ENCODE measurements at places on chromosomes 11 and 22.
A peak's percentile ranks its signal among the peaks of the same experiment; 100 is the strongest.

GRCh38 chr11:126645186-126645585 lies 289.7 kb downstream of the ST3GAL4 start:
- no peak for DNase-seq

DNA sequence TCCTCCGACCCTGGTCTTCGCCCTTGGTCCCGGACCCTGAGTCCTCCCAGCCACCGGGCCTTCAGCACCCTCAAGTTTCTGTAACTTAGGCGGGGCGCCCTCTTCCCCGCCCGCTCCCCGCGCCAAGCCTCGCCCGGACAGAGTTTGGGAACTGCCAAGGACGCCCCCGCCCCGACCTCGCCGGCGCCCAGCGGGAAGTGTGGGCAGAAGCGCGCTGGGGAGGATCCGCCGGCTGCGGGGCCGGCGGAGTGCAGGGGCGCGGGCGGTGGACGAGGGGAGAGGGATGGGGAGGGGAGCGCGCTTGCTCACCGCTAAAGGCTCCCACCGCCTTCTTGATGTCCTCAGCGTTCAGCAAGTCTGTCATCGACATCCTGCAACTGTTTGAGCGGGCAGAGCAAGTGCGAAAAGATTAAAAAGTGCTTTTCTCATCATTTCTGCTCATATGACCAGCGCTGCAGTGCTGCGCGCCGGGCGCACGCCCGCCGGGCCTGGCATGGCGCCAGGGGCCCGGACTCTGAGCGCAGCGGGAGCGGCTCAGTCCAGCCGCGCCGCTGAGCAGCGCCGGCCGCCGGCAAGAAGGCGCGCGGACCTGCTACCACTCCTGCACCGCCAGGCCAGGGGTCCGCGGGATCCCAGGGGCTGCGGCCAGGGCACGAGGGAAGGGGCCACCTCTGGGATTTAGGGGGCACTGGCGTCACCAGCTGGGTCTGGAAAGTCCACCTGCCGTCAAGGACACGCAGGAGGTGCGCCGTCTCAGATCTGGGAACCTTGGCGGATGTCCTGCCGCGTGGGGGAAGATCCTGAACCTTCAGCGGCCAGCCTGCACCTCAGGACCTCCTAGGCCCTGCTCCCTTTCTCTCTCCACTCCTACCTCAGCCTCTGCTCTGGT lies at the start of gene PVALB:
TSS of gene PVALB (minus strand) at position 400 of the 889 bp plus-strand sequence. CDS start at position 370, 30 bp downstream.
- no peak for DNase-seq

- DNase-seq, result peak; percentile 75
These were observed 14.8 kb downstream of the KIAA0930 start for GRCh38 chr22:45225732-45226502.

- peak; percentile 53 for DNase-seq
These were observed 3.5 kb downstream of the H19 start for GRCh38 chr11:1994121-1994520.

GRCh38 chr11:107183953-107184352 lies 165.7 kb upstream of the GUCY1A2 start:
- DNase-seq, result no peak

- no peak for DNase-seq
These were observed 9.4 kb upstream of the GRIK4 start for GRCh38 chr11:120501976-120502755.

GRCh38 chr22:47193606-47194329 lies 431.3 kb downstream of the TBC1D22A start:
- DNase-seq, result peak; percentile 43

All from right atrium auricular region (tissue), 2 donors.